ENCODE measurements at places on chromosomes 4 and X.

GRCh38 chr4:78024085-78024484 is 33.0 kb upstream of the FRAS1 start:
- DNase-seq = no peak

- no peak for DNase-seq
Observed at GRCh38 chr4:91267543-91267942, 1036.2 kb upstream of the GRID2 start.

DNA sequence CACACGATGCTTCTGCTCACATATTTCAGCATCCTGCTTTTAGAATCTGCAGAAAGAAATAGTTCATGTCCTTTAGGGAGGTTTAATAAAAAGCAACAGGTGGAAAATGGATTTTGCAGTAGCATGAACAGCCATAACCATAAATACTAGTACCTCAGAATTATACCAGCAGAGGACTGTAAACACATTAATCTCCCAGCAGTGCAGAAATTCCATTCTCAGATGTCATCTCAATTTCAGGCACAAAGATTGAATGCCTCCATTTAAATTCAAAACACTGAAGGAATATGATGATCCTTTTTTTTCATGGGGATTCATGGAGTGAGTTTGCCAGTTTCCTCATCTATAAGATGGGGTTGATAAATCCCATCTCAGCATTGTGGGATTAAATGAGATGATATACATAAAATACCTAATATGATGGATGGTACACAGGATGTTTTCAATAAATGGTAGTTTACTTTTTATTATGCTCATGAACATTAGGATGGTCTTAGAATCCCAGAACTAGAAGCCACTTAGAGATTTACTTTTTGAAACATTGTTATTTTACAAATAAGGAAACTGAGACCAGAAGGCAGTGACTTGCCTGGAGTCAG is 566 bp upstream of the LIMCH1 start:
- no peak for DNase-seq

- peak; percentile 11 for DNase-seq
Observed at GRCh38 chr4:93700571-93700970, 128.0 kb upstream of the ATOH1 start.

GRCh38 chrX:108696690-108697089 is 39.7 kb downstream of the IRS4 start:
- DNase-seq = no peak

DNA sequence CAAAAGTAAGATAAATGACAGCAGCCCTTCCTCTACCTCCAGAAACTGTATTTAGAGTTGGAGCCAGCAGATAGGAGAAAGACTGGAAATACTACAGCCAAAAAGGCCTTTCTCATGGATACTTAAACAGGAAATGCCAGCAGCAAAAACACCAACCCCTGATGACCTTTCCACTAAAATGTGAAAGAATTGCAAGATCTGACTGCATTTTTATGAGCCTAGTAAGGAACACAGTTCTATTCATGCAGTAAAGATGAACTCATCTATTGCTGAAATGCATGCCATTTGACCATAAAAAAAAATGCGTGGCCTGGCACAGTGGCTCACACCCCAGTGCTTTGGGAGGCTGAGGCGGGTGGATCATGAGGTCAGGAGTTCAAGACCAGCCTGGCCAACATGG is 19.9 kb downstream of the ABCG2 start:
- DNase-seq = no peak

GRCh38 chrX:126027229-126027628 is 138.9 kb downstream of the DCAF12L2 start:
- no peak for DNase-seq

DNA sequence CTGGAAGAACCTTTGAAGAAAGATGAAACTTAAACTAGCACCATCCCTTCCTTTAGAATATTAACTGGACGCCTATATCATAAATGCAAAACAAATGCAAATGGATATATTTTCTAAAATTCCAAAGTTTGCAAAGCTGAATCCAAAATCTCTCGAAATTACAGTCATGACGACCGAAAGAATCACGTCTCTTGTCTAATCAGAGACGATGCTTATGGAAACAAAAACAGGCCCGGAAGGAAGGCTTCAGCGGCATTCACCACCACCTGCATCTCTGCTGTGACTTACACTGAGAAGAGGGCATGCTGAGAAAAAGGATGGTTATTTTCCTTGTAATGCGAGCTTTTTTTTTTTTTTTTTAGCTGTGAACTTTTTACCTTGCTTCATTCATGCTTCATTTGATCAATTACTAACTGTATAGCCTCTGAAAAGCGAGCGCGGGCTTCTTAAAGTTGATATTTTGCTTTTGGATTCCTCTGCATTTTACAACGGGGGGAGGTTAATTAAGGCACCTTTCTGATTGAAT is 209.3 kb downstream of the SOWAHB start:
- DNase-seq = no peak

DNA sequence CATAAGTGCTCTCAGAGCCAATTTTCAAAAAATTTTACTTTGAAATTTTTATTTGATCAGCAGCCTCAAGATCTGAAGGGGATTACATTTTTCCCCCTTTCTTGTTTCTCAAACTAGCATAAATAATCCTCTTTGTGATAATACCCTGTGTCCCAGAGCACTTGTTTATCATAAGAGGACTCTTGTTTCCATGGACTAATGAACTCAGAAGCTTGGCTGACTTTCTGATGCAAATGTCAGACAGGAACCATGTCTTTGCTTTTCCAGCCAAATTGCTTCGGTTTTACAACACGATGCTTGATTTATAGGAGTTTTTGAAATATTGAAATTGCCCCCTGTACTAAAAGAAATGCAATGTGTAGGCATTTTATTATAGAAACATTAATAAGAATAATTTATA is 859.3 kb upstream of the LCORL start:
- DNase-seq = no peak

DNA sequence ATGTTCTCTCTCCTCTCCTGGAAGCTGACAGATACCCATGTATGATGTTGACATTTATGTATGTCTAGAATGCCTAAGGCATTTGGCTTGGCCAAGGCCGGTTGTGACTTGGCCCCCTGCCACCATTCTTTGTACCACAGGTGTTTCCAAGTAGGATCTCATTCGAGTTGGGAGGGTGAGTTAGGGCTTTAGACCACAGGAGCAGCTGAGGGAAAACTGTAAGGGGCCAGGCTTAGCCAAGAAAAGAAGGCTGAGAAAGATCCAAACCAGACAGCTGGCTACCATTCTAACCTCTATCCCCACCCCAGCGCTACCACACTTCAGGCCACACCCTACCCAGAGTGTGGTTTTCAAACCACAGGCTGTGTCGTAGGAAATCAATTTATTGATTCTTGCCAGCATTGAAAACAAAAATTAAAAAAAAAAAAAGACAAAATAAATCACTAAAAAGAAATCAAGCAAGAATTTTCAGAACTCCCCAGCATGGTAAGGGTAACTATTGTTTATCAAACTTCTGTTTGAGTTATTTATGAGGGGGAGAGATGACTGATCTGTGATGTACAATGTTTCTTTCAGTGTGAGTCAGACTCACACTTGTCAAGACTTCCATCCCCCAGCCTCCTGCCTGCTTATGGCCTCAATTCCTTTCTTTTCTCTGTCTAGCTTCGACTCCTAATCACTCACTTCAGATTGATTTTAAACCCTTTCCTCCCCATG is 9.9 kb downstream of the TMSB4X start:
- DNase-seq = no peak

DNA sequence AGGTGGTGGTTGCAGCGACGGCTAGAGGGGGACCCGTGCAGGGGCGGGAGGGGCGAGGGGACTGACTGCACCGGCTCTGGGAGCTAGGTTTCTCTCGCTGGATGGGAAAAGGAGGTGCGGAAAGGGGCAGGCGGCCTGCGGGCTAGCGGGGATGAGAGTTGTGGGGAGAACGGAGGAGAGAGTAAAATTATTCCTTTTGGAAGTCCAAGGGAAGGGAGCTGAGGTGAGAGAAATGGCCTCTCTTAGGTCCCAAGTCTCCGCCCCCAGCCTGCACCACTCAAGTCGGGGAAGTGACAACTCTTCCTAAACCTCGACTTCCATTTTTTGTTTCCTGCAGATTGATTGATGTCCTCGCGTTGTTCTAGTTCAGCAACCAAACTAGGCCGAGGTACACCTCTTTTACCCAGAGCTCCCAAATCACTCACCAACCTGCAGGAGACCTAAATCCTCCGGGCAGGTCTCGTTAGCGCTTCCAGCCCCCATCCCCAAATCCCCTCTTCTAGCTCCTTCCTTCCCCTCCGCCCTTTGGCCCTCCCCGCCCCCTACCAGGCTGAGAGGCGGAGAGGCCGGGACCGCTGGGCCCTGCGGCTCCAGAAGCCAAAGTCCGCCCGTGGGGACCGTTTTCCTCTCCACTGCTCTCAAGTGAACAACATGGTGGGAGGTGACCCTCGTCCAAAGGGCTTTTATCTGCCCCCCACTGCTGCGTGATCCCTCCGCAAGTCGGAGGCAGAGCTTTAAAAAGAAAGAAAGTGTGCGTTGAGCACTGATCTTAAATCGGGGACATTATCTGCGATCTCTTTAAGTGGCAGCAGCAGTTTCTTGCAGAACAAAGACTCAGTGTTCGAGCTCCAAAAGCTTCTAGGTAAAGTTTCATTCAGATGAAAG is 7.3 kb downstream of the PITX2 start:
- DNase-seq = no peak

- no peak for DNase-seq
Observed at GRCh38 chr4:11608992-11609391, 180.3 kb upstream of the HS3ST1 start.

DNA sequence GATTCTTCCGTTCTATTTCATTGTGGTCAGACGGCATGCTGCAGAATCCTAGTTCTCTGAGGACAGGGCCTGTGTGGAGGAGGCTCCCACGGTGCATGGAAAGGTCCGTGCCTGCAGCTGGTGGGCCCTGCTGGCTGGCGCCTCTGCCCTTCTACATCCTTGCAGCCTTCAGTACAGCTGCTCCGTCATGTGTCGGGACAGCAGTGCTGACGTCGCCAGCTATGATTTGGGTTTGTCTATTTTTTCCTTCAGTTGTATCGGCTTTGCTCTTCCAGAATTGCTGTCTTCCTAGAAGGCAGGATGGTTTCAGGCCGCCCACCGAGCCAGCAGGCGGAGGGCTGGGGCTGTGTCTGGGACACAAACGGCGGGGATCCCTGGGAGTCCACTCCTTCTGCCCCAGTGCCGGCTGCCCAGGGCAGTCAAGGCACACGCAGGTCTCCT is 32.1 kb upstream of the CPLX1 start:
- DNase-seq = no peak

GRCh38 chr4:15478724-15479088 is 9.0 kb downstream of the CC2D2A start:
- DNase-seq = no peak

- peak; percentile 13 for DNase-seq
Observed at GRCh38 chrX:130393451-130394074, 8.1 kb upstream of the GPR119 start.

DNA sequence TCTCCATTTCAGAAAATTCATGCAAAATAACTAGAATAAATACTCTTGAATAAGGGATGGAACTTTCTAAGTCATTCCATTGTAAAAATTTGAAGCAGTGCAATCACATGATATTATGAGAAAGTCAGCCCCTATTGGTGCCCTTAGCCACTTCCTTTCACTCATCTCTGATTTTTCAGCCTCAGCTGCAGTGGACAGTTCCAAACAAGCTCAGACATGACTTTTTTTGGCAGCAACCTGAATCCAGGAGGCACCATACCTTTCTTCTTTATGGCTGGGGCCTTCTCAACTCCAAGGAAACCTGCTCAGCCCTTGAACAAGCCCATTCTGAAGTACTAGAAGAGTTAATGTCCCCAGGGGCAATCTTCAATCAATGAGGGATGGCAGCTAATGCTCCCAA is 40.5 kb downstream of the MAPK10 start:
- DNase-seq = no peak

- DNase-seq = no peak
Observed at GRCh38 chr4:13130848-13131247, 353.3 kb downstream of the RAB28 start.

- DNase-seq = no peak
Observed at GRCh38 chr4:82104578-82104977, 269.2 kb downstream of the HNRNPD start.

GRCh38 chr4:1109333-1109732 is 4.0 kb downstream of the RNF212 start:
- no peak for DNase-seq

DNA sequence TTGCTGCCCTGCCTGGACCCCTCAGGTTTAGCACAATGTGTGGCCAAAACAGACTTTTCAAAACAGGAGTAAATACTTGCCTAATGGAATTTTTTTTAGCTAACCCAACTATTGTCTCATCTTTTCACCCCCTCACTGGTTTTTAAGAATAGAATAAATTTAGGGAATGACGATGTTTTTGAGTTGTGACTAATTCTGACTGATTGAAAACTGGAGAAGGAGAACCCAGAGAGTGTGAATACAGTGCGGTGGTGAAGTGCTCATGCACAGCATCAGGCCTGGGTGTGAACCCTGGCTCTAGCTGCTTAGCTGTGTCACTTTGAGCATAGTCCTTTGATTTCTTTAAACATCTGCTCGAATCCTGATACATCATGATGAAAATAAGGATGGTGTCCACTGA is 10.5 kb downstream of the ANTXR2 start:
- no peak for DNase-seq

All from NCI-H526 treated with DMSO at 0.1 percent for 48 hours (cell line).